SW 1271 (cell line): ENCODE measurements at places on chromosomes 1 and 21.

GRCh38 chr1:159600894-159601293, 13.3 kb downstream of the APCS start:
- no peak for DNase-seq

- no peak for DNase-seq
These were observed 53.1 kb downstream of the RWDD3 start for GRCh38 chr1:95287081-95287480.

- no peak for DNase-seq
These were observed 115.5 kb downstream of the LRRC53 start for GRCh38 chr1:74396933-74397332.

- DNase-seq, result no peak
These were observed 69.6 kb upstream of the OLIG2 start for GRCh38 chr21:32956061-32956656.

GRCh38 chr21:38178653-38179470, 77.9 kb upstream of the KCNJ15 start:
- no peak for DNase-seq

GRCh38 chr1:6795661-6796060, 10.4 kb downstream of the CAMTA1 start:
- peak; percentile 18 for DNase-seq

- no peak for DNase-seq
These were observed 45.1 kb downstream of the FBXO42 start for GRCh38 chr1:16307222-16307621.
